ENCODE measurements at places on chromosomes 3 and 15.

- no peak for DNase-seq
Measured at GRCh38 chr15:41825145-41825544, 2.7 kb upstream of the JMJD7 start.

GRCh38 chr3:71760140-71760539 is 6.5 kb downstream of the GPR27 start:
- DNase-seq: no peak

DNA sequence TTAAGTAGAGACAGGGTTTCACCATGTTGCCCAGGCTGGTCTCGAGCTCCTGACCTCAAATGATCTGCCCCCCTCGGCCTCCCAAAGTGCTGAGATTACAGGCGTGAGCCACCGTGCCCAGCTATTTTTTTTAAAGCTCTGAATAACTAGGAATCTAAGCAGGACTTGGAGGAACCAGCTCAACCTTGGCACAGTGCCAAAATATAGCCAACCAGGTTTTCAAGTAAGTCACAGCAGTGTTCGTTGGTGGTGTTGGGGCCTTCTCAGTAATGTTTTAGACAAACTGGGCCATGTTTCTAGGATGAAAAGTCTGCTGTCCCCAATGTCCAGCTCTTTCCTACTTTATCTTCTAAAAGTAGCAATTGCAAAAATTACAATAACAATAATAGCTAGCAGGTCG is 6.4 kb upstream of the ADAM10 start:
- no peak for DNase-seq

GRCh38 chr3:115272036-115272824 is 125.1 kb upstream of the ZBTB20 start:
- no peak for DNase-seq

DNA sequence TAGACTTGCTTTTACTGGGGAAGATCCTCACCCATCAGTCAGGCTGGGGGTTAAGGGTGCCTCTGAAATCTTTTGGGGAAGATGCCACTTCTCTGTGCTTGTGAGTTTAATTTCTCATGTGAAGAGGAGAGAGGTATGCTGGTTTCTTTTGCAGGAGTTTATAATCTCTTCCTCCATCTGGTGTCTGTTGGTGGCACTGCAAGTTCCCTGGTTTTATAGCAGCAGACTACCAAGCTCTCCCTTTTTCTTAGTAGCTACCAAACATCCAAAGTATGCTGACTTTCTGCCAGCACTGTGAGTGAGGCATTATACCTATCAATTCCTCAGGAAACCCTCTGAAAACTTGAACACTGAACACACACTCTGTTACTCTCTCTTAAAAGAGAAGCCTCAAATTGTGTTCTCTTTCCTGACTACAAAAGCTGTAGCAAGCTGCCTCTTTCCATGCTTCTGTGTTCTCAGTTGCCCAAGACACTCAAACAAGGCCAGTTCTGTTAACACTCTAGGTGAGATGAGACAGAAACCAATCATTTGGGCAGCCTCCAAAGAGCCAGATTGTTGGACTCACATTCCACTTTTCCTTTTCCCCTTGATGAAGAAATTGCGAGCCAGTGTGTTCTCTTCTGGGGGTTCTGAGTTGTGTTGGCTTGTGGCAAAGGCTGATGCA is 299.5 kb downstream of the GAP43 start:
- no peak for DNase-seq

- no peak for DNase-seq
Measured at GRCh38 chr3:141093971-141094684, 43.0 kb downstream of the SPSB4 start.

- no peak for DNase-seq
Measured at GRCh38 chr3:195263193-195263924, 7.6 kb downstream of the XXYLT1 start.

DNA sequence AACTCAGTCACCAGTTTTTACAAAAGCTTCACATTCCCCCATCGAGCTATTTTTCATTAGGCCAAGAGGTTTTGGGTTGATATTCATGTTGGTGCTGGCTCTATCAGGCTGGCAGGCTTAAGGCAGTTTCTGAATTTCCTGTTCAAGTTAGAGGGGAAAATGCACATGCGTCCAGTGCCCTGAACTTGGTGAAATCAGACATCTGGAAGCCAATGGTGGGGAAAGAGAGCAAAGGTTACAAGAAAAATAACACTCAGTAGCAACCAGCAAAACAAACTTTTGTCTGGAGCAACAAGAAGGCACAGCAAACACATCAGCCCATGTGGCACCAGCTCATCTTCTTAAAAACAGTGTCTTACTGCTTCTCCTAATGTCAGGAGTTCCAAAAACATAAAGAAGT is 155.6 kb upstream of the TSC22D2 start:
- DNase-seq: no peak

- no peak for DNase-seq
Measured at GRCh38 chr3:9125278-9125951, 124.0 kb downstream of the SRGAP3 start.

DNA sequence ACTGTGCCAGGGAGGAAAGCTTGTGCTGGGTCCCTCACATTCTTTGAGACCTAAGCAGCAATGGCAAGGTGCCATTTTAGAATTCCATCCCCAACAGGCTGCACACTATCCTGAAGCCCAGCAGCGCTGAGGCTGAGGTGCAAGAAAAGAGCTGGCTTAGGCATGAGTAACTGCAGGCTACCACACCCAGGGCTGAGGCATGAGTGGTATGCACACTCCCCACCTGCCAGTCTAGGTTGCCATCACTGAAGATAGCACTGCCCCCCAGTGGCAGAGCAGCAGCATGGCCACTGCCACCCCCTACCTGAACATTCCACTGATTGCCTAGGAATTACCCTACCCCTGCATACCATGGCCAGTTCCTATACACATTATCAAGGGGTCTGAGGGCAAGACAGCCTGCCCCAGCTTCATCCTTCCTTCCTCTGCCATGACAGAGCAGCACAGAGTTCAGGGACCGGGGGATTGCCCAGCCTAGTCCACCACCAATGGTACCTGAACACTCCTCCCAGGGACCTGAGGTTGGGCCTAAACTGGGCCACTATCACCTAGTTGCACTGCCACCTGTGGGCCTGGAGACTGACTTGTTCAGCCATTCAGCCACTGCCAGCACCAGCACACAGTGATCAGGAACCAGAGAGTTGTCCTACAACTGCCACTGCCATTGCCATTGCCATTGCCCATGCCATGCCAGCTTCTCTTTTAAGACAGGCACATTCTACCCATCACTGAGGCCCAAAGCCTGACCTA is 129.8 kb downstream of the SATB1 start:
- peak; percentile 65 for DNase-seq

GRCh38 chr15:26691249-26691648 is 81.6 kb downstream of the GABRB3 start:
- no peak for DNase-seq

DNA sequence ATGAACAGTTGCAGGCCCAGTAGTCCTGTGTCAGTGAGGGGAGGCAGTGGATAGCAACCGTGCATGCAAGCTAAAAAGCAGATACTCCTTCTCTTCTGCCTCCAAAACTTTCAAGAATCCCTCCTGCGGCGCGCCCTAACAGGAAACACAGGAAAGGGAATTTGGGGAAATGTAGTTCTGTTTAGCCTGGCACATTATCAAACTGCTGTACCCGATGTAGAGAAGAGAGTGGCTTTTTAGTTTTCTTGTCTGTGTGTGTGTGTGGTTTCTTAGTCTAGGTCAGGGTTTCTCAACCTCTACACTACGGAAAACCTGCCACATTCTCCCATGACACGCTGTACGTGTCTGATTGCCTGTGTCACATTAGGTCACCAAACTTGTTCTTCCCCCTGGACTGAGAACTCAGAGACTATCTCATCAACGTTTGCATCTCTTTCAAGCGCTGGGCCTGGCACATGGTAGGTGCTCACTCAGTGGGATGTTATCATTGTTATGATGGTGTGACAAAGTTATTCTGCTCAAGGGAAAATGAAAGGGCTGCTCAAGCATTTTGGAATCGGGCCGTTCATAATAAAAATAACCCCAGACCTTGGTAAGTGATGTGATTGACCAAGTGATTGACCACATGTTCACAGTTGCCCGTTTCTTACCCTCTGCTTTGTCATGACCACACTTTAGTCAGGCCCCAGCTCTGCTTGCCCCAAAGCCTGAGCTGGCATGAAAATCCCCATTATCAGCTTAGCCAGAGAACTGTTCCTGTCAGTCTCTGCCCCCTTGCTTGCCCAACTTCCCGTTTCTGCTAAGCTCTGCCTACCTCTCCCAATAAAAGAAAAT is 33.2 kb downstream of the TM4SF4 start:
- DNase-seq: no peak

DNA sequence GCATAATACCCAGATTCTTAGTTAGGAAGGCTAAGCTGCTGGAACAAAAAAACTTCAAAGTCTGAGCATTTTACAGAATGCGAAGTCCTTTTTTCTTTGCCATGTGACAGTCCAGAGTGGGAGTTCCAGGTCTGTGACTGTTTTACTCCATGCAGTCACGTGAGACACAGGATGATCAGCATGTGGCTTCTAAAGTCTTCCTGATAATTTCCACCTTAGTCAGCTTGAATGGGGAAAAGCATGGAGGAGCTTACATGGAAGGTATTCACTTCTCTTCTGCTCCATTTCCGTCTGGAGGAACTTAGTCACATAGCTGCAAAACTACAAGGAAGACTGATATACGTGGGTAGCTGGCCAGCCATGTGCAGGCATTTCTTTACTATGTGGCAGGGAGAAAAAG is 1.7 kb downstream of the SNTN start:
- no peak for DNase-seq

DNA sequence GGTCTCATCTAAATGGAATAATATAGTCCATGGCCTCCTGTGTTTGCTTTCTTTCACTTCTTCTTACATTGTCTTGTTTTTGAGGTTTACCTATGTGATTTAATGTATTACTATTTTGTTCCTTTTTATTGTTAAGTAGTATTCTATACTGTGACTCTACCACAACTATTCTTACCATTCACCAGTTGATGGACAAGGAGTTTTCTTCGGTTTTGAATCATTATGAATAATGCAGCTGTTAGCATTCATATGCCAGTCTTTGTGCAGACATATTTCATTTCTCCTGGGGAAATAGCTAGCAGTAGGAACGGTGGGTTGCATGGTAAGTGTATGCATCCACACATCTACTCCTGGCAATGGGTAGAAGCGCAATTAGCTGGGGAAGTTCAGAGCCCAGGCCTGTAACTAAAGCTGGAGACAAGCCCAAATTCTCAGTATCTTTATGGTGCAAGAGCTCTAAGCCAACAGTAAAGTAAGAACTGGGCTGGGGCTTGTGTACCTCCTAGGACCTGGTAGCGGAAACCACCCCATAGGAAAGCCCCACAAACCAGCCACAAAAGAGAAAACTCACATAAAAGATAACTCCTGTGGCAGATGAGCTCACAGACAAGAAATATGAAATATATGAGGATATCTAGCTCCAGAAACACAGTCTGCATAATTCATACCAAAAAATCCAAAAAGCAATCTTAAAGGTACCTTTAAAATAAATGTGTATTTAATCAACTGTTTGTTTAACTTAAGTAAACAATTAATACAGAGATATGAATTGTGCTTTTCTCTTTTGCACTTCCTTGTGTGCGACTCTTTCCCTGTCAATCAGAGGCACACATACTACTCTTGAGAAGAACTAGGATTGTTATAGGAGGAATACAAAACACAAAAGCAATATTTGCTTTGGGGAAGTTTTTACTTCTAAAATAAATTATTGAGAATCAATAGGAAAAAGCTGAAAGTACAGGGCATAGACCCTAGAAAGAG is 2.7 kb upstream of the CSTA start:
- no peak for DNase-seq

DNA sequence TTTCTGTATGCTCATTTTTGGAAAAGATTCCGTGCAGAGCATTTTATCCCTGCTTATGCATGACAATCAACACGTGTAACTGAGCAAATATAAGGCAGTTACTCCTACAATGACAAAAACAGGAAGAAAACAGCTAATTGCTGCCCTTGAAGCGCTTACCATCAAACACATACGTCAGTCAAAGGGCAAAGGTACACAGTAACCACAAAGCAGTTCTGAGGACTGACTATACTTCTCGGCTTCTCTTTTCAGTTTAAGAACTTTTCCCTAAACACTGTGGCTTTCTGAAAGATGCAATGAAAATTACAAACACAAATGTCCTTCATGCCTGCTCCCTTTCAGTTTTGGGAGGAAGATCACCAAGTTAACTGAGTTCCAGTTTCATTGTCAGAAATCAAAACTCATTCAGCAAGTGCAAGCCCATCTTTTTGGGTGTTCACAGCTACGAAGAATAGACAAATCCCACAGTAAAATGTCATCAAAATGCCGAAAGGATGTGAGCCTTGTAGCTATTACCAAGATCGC is 602.8 kb downstream of the FOXP1 start:
- no peak for DNase-seq

GRCh38 chr3:13073326-13074005 is at the start of gene IQSEC1:
Gene IQSEC1, minus strand, starts transcription at chr3:13073429. Its CDS starts 415 bp downstream, at chr3:13073014.
- no peak for DNase-seq

DNA sequence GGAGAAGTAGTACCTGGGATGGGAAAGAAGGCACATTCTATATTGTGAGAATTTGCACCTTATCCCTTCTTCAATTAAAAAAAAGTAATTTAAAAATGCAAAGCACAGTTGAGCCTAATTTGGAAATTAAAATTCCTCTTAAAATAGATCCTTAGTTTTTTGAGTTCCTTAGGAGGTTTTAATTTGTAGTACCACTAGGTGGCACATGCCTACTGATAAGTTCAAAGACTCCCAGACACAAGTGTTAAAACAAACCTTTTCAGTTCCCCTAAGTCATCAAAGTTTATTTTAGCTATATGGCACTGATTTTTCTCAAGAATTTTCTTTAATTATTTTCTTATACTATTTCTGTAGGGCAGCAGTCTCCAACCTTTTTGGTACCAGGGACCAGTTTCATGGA is 127.6 kb upstream of the AZI2 start:
- peak; percentile 4 for DNase-seq

GRCh38 chr3:73733746-73734145 is 109.0 kb upstream of the PDZRN3 start:
- DNase-seq: no peak

DNA sequence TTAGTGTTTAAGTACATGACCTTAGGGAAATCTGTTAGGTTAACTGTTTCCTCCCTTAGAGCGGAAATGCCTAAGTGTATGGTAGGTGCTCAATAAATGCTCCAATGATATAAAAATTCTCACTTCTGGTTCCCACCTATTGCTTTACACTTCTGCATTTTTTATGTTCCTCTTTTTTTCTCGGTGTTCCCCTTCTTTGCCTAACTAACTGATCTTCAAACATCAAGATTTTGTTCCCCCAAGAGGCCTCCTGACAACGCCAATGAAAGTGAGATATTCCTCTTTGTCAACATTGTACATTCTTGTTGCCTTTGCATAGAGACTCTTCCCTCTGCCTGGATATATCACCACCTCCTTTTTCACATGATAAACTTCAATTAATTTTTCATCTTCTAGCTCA is 17.4 kb downstream of the SLC35A5 start:
- DNase-seq: no peak

- no peak for DNase-seq
Measured at GRCh38 chr3:149395107-149396089, 17.9 kb upstream of the TM4SF1 start.

GRCh38 chr3:188156056-188156455 is 2.1 kb downstream of the LPP start:
- DNase-seq: no peak
